ENCODE measurements at places on chromosomes 16 and 17.

- DNase-seq = no peak
These were observed 90.6 kb downstream of the CACNG3 start for GRCh38 chr16:24346734-24347133.

GRCh38 chr17:82400830-82401229 is 17.3 kb upstream of the HEXD start:
- no peak for DNase-seq

GRCh38 chr17:77304051-77304745 is 163.4 kb downstream of the SEC14L1 start:
- no peak for DNase-seq

- no peak for DNase-seq
These were observed 204.6 kb downstream of the SLC39A11 start for GRCh38 chr17:72887917-72888316.

DNA sequence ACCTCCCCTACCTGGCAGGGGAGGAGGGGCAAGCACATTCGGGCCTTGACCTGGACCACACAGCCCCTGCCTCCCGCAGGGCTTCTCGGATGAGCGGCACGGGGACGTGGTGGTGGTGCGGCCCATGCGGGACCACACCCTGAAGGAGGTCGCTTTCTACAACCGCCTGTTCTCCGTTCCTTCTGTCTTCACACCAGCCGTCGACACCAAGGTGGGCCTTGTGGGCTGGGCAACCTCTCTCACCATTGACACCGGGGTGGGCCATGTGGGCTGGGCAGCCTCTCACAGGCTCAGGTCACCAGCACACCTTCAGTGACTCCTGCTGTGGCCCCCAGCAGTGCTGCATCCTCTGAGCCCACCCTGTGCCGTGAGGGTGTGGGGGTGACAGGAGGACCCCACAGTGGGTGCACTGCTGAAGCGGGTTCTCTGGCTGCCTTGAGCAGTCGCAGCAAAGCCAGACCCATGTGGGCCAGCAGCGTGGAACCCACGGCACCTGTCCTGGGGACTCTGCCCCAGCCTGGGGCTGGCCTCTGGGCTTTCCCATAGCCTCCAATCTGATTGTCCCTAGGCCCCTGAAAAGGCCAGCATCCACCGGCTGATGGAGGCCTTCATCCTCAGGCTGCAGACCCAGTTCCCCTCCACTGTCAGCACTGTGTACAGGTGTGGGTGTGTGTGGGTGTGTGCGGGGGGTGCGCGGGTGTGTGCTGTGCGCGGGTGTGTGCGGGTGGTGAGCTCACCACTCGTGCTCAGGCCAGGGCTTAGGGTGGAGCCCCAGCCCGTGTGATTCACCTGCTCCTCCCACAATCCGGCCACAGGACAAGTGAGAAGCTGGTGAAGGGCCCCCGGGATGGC is 7.5 kb downstream of the CTU2 start:
- DNase-seq = no peak

- DNase-seq = no peak
These were observed 1084.9 kb upstream of the RBFOX1 start for GRCh38 chr16:6247775-6248174.

- no peak for DNase-seq
These were observed 25.7 kb downstream of the CHD9 start for GRCh38 chr16:53080345-53081031.

- no peak for DNase-seq
These were observed 13.4 kb downstream of the RPTOR start for GRCh38 chr17:80558046-80558445.

GRCh38 chr16:78443542-78444364 is 344.3 kb downstream of the WWOX start:
- DNase-seq = no peak

DNA sequence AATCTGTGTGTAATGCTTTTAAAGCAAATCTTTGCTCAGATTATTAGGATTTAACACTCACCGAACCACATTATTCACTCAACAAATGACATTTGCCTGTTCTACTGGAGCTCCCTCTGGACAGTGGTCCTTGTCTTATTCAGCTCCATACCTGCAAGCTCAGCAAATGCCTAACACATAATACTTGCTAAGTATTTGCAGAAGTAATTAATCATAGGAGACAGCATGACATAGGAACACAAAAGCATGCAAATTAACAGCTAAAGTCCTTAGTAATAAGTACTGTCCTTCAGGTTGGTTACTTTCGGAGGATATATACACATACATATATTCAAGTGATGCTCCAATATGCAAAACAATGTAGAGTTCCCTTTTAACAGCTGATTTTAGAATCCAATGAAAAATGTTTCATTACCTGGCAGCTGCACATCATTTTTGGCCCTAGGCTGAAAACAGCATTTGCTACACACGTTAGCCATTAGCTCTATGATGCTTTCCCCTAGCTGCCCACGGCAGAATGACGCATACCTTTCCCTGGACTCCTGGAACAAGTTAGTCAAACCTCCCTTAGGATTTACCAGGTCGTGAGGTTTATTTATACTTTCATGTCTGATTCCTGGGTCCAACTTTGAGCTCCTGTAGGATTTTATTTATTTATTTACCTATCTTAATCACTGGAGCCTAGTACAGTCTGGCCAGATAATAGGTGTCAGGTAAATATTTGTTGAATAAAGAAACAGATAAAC is 8.6 kb downstream of the BRD7 start:
- DNase-seq = no peak

DNA sequence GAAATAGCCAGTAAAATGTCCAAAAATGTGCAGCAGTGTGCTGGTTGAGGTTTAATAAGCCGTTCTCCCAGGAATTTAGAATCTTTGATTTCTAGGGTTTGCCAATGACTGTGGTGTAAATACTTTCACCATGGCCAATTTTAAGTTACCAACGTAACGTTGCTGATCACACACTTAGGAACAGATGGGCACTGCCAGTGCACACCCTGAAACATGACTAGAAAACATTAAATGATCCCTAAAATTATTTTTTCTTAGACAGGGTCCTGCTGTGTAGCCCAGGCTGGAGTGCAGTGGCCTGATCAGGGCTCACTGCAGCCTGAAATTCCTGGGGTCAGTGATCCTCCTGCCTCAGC is 3.2 kb downstream of the CA5A start:
- no peak for DNase-seq

- no peak for DNase-seq
These were observed 57.0 kb downstream of the NSRP1 start for GRCh38 chr17:30173649-30174048.

DNA sequence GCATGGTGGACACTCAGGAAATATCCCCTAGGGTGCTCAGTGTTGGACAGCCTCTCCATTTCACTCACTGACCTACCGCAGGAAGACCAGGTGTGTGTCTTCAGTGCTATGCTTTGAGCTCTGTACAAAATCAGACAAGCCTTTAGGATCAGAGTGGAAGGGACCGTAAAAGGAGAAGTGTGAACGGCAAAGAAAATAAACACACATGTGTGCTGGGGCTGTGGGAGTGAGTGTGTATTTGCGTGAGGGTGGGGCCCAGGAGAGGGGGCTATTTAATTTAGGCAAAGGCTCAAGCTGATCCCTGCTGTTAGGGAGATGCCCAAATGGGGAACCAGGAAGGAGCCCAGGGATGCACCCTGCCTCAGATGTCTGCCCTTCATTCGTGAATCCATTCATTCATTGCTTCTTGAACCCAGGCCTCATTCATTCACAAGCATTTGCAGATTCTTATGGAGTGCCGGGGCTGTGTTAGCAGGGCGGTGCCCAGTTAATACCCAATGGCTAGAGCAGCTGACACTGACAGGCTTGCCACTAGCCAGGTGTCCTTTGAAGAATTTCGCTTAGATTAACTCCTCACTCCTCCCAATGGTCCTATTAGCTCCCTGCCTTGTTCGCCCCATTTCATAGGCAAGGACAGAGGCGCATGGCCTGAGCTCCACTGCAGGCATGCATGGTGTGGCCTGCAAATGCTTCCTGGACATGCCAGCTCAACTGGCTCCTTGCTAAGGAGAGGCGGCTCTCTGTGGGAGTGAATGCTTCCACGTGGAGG is 296.7 kb upstream of the FOXF1 start:
- DNase-seq = no peak

GRCh38 chr17:18004345-18004744 is 31.7 kb downstream of the DRC3 start:
- no peak for DNase-seq

DNA sequence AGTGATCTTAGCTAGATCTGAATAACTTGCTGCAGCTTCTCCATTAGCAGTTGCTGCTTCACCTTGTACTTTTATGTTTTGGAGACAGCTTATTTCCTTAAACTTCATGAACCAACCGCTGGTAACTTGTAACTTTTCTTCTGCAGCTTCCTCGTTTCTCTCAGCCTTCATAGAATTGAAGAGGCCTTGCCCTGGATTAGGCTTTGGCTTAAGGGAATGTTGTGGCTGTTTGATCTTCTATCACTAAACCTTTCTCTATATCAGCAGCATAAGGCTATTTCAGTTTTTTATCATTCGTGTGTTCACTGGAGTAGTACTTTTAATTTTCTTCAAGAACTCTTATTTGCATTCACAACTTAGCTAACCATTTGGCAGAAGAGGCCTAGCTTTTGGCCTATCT is 21.5 kb upstream of the TMEM92 start:
- DNase-seq = no peak

- DNase-seq = no peak
These were observed 840 bp upstream of the CD300LB start for GRCh38 chr17:74532115-74532514.

DNA sequence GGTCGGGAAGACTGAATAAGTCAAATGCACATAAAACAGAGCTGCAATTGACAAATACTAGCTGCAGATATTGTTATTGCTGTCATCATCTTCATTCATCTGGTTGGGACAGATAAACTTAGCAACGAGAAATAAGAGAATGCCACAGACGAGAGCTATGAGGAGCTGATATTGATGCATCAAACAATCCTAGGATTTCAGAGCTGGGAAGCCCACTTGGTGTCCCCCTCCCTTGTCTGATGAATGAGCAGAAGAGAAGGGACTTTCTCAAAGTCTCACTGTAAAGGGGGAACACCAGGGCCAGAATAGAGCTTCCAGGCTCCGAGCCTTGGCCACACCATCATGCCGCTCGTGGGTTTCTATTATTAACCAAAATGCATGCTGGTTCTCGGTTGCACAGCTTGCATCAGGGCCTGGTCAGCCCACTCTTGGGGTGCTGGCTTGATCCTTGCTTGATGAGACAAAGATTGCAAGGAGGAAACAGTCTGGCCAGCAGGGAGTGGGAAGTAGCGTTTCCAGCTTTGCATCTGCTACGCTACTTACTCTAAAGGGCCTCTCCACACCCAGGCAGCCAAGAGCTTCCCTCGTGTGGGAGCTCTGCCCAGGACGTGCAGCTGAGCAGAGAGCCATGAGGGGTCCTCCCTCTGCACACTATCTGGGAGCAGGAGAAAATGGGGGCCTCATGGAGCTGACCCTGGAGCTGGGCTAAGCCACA is 28.4 kb upstream of the EMP2 start:
- DNase-seq = no peak

- no peak for DNase-seq
These were observed 28.1 kb upstream of the SIAH1 start for GRCh38 chr16:48413272-48413671.

GRCh38 chr17:29376667-29377270 is 13.4 kb upstream of the TAOK1 start:
- DNase-seq = peak; percentile 47

DNA sequence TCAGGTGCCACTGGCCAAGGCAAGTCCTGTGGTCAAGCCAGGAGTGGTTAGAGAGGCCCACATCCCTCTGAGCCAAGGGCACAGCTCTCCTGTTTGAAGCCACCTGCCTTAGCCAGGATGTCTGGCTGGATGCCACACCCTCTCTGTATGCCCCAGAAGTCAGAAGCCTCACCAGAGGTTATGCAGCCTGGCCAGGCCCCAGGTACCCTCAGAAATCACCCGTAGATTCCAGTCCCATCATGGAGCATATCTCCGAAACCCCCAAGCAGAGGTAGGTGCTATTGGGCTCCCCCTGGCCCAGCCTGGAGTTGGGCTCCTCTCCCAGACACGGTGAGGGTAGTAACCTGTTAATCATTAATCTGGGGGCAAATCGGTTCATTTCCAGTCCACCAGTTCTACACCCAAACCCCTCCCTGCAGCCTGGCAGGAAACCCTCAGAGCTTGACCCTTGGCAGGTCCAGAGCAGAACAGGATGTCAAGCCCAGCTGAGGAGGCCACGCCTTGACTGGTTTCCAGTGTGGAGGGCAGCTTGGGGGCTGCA is 60.6 kb upstream of the TMEM97 start:
- no peak for DNase-seq

GRCh38 chr17:48239603-48239995 is 132.0 kb downstream of the SNX11 start:
- DNase-seq = no peak

DNA sequence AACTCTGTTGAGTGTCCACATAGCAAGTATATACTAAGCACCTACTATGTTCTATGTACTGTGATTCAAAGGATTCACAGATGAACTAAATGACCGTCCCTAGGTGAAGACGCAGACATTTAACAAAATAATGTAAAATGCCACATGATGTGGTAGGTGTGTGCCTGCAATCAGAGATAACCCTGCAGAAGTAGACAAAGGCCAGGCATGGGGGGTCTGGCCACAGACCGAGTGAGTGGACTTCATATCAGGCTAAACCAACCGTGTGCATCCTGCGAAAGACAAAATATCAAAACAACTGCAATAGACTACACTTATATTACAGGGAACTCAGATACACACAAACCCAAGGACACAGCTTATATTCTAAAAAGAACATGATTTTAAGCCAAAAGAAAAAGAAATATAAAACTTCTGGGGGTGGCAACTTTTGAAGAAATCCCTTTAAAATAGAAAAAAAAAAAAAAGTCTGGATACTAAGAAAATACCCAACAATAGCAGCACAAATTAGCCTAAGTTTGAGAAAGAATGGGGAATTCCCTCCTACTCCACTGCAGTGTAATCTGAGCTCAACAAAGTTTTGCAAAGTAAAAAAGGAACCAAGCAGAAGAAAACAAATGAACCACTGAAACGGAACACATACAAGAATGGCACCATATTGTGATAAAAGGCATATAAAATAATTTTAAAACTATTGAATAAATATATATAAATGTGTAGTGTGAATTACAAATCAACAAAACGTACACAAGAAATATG is 12.3 kb downstream of the HSDL1 start:
- no peak for DNase-seq

GRCh38 chr16:1734123-1734522 is 28.1 kb downstream of the MAPK8IP3 start:
- no peak for DNase-seq

GRCh38 chr17:9336817-9337216 is 238.8 kb downstream of the STX8 start:
- DNase-seq = no peak

DNA sequence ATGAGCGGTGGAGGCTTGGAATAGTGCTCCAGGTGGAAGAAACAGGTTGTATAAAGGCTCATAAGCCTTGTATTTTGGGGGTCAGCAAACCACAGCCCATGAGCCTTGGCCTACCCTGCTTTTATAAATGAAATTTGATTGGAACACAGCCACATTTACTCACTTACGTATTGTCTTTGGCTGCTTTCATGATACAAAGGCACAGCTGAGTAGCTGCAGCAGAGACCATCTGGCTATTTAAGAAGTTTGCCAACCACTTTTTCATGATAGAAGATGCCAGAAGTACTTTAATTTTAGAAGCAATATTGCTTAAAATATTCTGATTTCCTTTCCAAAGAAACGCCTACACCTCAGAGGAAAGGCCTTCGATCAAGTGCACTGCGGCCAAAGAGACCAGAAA is 73.8 kb downstream of the C17orf58 start:
- no peak for DNase-seq
